ENCODE measurements at places on chromosomes 5 and 9.

GRCh38 chr5:175356428-175356827 lies 87.6 kb downstream of the DRD1 start:
- DNase-seq, result no peak

GRCh38 chr5:27821681-27822080 lies 783.3 kb upstream of the CDH9 start:
- no peak for DNase-seq

DNA sequence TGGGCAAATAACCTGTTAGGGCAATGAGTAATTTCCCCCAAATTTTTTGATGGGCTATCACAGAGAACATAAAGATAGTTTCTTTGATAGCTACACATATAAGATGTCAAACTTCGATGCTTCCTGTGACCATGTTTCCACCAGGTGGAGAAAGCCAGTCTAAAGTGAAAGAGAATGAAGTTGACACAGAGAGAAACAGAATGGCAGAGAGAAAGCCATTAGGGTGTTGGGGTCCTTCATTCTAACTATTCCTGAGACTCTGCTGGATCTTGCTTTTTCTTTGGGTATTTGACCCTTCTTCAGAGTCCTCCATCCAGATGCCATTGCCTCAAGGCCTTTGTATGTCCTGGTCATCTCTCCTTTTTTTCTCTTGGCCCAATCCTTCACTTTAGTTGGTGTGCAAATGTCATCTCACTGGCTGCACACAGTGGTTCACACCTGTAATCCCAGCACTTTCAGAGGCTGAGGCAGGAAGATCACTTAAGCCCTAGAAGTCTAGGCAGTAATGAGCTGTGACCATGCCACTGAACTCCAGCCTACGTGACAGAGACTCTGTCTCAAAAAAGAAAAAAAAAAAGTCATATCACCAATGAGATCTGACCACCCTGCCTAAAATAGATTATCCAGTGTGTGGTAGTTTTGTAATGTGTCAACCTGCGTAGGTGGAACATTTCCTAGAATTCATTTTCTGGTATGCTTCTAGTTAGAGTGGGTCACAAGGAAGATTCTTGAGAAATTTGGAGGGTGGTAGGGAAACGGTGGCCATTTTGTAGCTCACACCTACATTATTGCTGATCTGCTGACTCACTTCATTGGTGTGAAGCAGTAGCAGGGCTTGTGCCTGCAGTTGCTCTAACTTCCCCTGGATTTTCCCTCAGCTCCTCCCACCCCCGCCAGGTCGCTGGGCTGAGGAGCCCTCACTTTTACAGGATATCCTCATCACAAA lies 20.8 kb upstream of the KIF2A start:
- no peak for DNase-seq

DNA sequence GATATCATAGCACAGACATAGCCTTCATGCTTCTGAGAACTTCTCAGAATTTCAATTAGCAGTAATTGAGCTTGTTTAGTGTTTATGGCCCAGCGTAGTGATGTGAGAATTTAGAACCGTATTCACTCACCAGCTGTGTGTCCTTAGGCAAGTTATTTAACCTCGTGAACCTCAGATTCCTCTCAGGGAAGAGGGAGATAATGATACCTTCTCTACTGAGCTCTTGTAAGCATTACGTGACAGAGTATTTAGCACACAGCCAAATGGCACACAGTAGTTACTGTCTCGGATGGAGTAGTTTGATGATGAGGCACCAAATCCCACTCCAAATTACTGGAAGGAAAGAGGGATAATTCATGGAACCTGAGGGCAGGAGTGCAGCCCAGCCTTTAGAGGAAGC lies 429.3 kb downstream of the CCDC171 start:
- no peak for DNase-seq

GRCh38 chr5:181203093-181203711 lies 1.8 kb downstream of the TRIM7 start:
- DNase-seq, result no peak

GRCh38 chr5:116013936-116014335 lies 18.3 kb upstream of the ARL14EPL start:
- no peak for DNase-seq

DNA sequence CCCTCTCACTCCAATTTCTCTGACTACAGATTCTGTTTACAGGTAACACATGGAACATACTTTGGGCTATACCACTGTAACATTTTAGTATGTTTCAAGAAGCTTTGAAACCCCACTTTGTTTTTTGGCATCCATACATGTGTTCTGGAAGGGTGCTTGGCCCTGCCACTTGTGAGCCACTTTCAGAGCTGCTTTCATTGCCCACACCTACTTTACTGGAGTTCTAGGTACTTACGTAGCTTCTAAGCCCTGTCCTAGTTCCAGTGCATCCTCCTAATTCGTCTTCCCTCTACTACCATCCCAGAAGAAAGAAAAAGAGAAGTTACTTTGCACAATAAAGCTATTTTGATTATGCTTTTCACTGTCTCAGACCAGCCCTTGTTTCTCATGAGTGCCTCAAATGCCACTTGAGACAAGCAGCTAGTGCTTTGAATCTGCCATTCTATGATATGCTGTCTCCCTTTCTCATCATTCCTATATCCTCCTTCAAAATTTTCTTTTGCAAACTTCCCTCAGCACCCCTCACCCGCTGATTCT lies 26.5 kb upstream of the C5orf47 start:
- no peak for DNase-seq

GRCh38 chr9:113178087-113178486 lies 27.3 kb downstream of the SLC31A2 start:
- DNase-seq, result no peak

GRCh38 chr5:157729858-157730257 lies 1.4 kb upstream of the THG1L start:
- no peak for DNase-seq

DNA sequence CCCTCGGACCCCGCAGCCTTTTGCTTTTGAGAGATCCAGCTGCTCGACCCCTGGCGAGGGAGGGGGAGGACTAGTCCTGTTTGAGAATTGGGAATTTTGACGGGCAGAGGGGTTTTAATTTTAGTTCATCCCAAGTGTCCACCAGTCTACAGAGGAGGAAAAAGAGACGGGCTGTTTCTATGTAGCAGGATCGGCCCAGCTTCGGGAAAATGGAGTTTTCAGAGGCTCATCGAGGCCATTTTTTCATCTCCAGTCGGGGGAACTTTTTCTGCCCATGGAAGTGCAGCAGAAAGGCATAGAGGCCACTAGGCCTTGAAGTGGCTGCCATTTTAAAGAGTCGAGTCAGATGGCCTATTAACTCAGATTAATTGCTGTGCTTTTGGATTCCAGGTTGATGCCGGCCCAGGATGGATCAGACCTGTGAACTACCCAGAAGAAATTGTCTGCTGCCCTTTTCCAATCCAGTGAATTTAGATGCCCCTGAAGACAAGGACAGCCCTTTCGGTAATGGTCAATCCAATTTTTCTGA lies 1.2 kb downstream of the NSD1 start:
- no peak for DNase-seq

Data from NCI-H1930 (cell line).